ENCODE measurements at places on chromosomes 6 and 20.

GRCh38 chr6:136532030-136532429 is 18.2 kb downstream of the MAP7 start:
- DNase-seq: no peak

DNA sequence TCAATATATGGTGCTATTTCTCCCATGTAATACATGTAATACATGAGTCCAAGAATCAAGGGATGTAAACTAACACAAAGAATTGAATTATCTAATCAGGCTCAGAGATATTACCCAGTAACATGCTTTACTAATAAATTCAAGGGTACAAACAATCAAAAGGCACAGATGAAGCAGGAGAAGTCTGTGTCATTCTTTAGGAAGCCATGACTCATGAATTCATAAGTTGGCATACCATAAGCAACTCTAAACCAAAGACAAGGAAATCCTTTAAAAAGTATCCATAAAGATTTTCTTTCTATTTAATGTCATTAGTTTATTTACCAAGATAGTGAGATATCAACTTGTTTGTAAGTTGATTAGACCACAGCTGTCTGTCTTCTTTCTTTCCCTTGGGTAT is 446.0 kb upstream of the IMPG1 start:
- no peak for DNase-seq

GRCh38 chr20:3543901-3544507 is 73.2 kb downstream of the ATRN start:
- DNase-seq: no peak

DNA sequence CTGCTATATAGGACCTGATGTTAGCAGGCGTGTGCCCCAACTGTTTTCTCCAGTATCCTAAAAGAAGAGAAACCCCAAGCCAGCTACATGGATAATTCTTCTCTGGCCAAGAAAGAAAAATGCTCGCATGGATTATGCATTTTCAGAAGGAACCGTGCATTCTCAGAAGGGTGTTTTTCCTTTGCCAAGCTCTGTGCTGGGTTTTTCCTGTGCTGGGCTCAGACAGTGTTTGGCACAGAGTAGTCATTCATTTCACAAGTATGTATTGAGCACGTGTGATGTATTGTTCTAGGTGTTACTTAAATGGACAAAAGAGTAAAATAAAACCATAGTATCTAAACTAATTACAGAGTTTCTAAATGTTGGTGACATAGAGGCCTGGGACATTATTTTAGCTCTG is 62.7 kb upstream of the ZNF133 start:
- no peak for DNase-seq

GRCh38 chr6:119255492-119255891 is 94.1 kb downstream of the MAN1A1 start:
- DNase-seq: no peak

DNA sequence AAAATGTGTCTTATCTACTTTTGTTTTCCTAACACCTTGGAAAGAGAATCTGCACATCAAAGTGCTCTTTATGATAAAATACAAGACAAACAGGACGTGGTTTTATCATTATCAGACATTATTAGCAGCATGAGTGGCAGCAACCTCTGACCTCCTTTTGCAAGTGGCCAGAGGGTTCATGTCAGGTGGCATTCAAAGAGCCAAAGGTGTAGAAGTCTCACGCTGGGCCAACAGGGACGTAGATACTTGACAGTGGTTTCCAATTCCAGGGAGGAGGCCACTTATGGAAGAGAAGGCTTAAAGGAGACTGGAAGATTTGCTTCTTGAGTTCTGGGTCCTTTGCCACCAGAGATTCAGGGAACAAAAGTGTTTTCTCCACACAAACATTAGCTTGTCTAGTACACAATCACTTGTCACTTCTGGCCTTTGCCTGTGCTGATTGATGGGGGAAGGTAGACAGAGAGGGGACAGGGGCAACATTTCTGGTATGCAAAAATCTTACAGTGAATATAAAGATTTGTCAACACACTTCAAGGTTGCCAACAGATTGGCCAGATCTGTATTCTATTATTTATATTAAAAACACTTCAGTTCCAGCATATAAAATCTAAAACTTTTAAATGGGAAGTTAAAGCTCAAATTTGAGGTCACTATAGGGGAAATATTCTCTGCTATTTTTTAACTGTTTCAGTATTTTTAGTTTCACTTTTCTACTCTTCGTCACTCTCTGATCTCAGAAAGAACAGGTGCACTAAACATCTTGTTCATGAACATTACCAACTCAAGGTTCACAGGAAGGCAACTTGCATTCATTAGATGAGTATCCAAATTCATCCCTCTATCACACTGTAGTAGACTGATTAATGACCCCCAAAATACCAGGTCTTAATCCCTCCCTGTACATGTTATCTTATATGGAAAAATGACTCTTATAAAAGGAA is 52.1 kb upstream of the FBXO30 start:
- DNase-seq: no peak

- DNase-seq: peak; percentile 77
These were observed 10.9 kb downstream of the PMEPA1 start for GRCh38 chr20:57698867-57699275.

GRCh38 chr6:129446272-129447197 is 263.4 kb downstream of the ARHGAP18 start:
- no peak for DNase-seq

GRCh38 chr6:156791320-156791850 is 14.2 kb downstream of the ARID1B start:
- DNase-seq: no peak

DNA sequence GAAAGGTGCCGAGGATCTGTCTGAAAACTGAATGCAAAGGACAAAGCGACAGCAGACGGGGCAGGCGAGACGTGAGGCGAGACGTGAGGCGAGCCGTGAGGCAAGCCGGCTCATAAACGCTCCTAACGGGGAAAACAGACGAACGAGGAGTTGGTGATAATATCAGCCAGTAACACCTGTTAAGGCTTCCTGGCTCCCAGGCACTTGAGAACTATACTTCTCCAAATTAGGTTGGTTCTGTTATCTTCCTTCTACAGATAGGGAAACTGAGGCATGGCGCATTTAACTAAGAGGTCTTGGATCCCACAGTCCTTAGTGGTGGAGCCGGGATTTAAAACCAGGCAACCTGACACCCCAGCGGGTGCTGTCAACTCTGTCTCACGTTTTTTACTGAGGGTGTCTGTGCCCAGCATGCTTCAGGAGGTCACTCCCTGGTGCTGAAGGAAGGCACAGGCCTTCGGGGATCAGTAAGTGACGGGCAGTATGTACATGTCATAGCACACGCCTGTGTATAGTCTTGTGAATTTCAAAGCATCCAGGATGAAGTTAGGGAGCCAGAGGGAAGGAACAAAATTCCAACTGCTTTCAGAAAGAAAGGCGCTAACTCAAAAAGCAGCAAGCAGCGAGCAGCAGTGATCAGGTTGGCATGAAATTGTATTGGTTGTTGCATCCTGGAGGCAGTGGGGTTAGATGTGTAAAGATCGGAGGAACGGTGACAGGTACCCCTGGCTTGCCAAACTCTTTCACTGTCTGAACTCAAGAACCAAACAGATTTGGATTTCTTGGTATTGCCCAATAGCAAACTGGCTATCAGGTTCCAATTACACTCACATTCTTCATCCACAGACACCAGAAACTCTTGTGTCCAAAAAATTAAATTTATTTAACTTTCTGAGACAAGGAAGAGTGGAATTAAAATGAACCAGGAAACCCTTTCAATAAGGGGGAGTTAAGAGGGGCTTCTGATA is 318.7 kb downstream of the THBS2 start:
- no peak for DNase-seq

- no peak for DNase-seq
These were observed 132.2 kb downstream of the DHX35 start for GRCh38 chr20:39094391-39094790.

DNA sequence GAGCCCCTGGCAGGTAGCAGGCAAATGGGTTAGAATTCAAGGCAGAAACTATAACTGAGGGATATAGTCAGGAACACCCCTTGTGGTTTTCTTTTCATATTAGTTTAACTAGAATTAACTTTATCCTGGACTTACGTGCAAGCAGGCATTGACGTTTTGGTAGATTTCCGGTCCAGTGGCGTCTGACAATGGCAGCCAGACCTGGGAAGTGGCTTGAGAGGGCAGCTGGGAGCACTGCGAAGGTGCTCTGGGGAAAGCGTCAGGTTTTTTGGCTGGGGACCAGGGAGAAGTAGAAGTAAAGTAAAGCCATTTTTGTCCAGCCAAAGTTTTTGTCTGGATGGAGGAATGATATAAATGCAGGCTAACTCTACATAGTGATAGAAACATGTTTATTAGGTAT is 8.4 kb upstream of the ACSS1 start:
- DNase-seq: no peak

- no peak for DNase-seq
These were observed 61.0 kb upstream of the SCGN start for GRCh38 chr6:25590986-25591385.

DNA sequence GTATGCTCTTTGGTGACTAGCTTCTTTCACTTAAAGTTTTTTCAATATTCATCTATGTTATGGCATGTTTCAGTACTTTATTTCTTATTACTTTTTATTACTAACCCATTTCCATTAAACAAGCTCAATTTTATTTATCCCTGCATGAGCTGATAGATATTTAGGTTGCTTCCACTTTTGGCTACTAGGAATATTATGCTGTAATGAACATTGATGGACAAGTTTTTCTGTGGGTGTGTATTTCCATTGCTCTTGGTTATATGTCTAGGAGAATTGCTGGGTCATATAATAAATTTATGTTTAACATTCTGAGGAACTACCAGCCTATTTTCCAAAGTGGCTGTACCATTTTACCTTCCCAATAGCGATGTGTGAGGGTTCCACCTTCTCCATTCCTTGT is 69.9 kb downstream of the ZBTB2 start:
- no peak for DNase-seq

GRCh38 chr20:5675103-5676091 is 74.8 kb upstream of the SHLD1 start:
- DNase-seq: no peak

- no peak for DNase-seq
These were observed 6.9 kb downstream of the RTEL1 start for GRCh38 chr20:63664861-63665594.

DNA sequence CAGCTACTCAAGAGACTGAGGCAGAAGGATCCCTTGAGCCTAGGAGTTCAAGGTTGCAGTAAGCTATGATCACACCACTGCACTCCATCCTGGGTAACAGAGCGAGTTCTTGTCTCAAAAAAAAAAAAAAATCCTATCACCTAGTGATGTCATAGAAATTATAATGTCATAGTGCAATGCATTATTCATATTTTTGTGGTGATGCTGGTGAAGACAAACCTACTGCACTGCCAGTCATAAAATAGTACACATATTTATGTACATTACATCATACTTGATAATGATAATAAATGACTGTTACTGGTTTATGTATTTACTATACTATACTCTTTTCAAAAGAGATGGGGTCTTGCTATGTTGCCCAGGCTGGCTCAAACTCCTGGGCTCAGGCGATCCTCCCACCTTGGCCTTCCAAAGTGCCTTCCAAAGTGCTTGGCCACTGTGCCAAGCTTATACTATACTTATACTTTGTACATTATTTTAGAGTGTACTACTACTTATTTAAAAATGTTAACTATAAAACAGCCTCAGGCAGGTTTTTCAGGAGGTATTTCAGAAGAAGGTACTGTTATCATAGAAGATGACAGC is 26.6 kb downstream of the ENPP3 start:
- no peak for DNase-seq

- no peak for DNase-seq
These were observed 88.2 kb downstream of the HIVEP2 start for GRCh38 chr6:142856624-142857232.

- DNase-seq: no peak
These were observed 53.6 kb upstream of the TNFAIP3 start for GRCh38 chr6:137813308-137813970.

GRCh38 chr6:7052443-7053011 is 55.2 kb upstream of the RREB1 start:
- no peak for DNase-seq

DNA sequence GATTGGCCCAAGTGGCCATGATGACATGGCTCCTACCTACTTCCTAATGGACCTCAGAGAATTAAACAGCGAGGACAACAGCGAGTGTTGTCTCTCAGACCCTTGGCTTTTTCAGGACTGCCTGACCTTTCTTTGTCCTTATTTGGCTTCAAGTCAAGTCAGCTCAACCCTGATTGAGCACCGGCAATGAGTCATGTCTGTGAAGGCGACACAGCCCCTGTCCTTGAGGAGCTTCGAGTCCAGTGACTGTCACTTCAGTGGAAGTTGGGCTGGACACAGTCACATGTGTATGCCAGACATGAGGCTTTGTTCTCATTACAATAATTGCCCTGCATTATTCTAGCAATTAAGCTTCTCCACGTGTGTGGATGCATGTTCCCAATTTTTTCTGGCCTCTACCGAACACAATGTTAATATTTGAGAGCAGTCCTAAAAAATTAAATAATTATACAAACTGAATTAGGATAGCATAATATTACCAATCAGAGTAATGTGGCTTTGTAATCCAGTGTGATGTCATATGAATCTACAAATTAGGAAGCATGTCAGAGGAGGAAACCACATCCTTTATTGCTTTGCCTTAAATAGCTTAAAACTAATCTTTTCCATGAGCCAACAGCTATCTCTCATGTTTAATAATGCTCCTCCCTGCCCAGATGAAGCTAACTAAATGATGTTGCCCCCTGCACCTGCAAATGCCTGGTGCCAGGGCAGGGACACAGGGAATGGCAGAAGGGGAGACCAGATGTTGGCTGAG is 178.6 kb downstream of the CDH26 start:
- no peak for DNase-seq

GRCh38 chr6:147941143-147941542 is 401.5 kb upstream of the SASH1 start:
- no peak for DNase-seq

DNA sequence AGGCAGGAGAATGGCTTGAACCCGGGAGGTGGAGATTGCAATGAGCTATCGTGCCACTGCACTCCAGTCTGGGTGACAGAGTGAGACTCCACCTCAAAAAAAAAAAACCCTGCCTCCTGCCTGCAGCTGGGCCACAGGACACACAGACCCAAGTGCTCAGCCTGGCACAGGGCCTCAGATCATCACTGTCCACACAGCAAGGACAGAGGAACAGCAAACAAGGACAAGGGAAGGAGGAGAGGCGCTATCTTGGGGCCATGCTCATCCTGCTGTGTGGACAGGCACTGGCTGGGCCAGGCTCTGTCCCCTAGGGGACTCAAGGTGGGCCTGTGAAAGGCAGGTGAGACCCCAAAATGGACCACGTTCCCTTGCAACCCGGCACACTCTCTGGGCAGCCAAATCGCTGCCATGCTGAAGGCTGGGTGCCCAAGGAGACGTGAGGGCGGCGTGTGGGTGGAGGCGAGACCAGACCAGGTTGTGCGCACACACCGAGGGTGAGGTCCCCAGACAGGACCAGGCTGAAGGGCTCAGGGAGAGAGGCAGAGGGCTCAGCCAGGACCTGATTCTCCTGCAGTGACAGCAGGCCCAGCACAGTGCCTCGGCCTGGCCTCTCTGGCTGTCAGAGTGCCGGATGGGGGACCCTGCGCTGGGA is 9.1 kb downstream of the UCKL1 start:
- no peak for DNase-seq

- DNase-seq: peak; percentile 90
These were observed 64.1 kb downstream of the FAM50B start for GRCh38 chr6:3913077-3913957.

GRCh38 chr6:99836471-99836870 is 157.6 kb downstream of the MCHR2 start:
- DNase-seq: no peak

Measured in Panc1 (cell line).